ENCODE measurements at places on chromosomes 7 and 10. TPM values are rescaled to one million over a fixed set of nuclear protein-coding genes. Genes with fewer than 3 reads are reported as not detected.

The KCNH2 gene
- total RNA-seq: under 0.01 TPM

The PNLIPRP2 gene
- not detected for total RNA-seq

The LAMB4 gene
- total RNA-seq: 1.3 TPM

The NPC1L1 gene
- not detected for total RNA-seq

The VSTM4 gene
- under 0.01 TPM for total RNA-seq

The NAT16 gene
- not detected for total RNA-seq

The SLC18A3 gene
- total RNA-seq: not detected

The GTF2I gene
- 151 TPM for total RNA-seq

The MLXIPL gene
- total RNA-seq: not detected

The FAM237B gene
- total RNA-seq: not detected

The MMD2 gene
- total RNA-seq: not detected

The LRGUK gene
- 0.33 TPM for total RNA-seq

The CYP3A4 gene
- total RNA-seq: not detected

The CFAP69 gene
- 2.6 TPM for total RNA-seq

The TMEM176A gene
- not detected for total RNA-seq

The GIMAP2 gene
- 39.2 TPM for total RNA-seq

The ARMH3 gene
- 7.3 TPM for total RNA-seq

The PDLIM1 gene
- 63.7 TPM for total RNA-seq

The ZNF239 gene
- total RNA-seq: 2.6 TPM

The STN1 gene
- 30.1 TPM for total RNA-seq

The ACSL5 gene
- 26.7 TPM for total RNA-seq

The OR2A1 gene
- total RNA-seq: not detected

The RNF148 gene
- 1.6 TPM for total RNA-seq

The TMEM196 gene
- not detected for total RNA-seq

The FZD1 gene
- 7.2 TPM for total RNA-seq

The MNX1 gene
- not detected for total RNA-seq

The CHN2 gene
- total RNA-seq: 1.6 TPM

The CHST3 gene
- total RNA-seq: 12.7 TPM

The COL28A1 gene
- not detected for total RNA-seq

The SAP25 gene
- not detected for total RNA-seq

Data from vein endothelial cell (primary cell).